Fibroblast of upper back skin (primary cell): ENCODE measurements at places on chromosomes 13 and 19.

- peak; percentile 7 for DNase-seq
These were observed 2.3 kb downstream of the ZNF714 start for GRCh38 chr19:21084343-21084742.

DNA sequence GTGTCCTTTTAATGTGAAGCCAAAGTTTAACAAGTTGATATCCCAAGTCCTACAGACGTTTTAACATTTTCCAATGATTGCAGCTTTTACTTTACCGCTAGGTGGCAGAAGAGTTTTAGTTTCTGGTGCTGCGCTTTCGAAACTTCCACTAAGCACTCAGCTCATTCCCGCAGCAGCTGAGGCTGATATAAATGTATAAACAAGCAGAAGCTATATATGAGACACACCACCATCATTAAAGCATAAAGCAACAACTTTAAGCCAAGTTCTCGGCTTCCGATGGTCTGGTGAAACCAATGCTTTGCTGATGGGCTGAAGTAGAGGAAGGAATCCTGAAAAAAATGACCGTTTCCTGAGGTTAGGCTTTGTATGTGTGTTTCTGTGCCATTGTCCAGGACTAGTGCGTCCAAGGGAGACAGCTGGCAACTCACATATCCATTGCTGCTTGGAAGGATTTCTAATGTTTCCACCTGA is 753.9 kb downstream of the OLFM4 start:
- peak; percentile 50 for DNase-seq

DNA sequence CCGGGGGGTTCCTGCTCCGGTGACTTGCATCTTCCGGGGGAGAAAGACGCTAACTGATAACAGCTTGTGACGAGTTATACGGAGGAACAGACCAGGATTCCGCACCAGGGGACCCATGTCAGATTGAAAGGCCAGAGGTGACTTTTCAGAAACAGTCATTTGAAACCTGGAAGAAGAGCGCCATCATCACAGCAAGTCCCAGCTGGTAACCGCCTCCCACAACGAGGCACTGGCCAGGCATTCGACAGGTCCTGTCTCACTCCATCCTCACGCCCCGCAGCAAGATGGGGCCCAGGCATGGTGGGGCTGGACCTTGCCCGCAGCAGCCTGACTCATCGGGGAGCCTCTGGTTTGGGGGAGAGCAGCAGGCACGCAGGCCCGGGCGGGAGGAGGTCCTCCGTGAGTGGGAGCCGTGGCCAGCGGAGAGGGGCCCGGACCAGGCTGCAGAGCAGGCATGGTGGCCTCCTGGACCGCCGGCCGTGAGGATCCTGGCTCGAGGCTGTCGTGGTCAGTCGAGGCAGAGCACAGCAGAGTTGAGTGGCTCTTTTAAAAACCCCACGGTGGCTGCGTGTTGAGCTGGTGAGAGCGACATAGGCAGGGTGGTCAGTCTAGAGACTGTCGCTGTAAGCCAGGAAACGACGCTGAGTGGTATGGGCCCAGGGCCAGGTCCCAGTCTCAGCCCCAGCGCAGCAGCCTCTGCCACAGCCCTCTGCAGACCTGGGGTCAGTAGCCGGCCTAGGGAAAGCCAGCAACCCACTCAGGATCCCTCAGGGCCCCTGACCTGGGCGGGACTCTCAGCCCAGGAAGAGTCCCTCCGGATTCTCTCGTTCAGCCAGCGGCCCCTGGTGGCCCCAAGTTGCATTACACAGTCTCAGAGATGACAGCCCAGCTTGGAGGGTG is 94.9 kb upstream of the MCF2L start:
- DNase-seq, result peak; percentile 58

DNA sequence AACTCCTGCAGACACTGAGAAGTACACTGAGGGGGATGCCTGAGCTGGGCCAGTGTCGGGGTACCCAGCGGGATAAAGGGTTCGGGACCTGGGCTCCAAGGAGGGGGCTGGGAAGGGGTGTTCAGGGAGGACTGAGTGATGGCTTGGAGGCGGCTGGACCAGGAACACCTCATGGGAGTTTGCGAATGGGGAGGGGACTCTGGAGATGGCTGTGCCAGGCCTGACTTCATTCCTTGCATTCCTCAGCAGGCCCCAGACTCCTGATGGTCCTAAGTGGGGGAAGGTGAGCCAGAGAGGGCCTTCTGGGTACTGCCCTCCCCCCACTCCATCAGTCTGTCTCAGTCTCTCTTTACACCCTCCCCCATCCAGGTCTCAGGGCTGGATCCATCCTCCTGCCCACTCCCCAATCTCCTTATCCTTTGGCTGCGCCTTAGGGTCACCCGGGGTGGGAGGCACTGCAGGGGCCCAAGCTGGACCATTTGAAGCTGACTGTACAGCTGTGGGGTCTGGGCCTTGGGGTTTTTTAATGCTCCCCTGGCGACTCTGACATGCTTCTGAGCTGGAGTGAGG is 13.8 kb downstream of the PAK4 start:
- peak; percentile 58 for DNase-seq

DNA sequence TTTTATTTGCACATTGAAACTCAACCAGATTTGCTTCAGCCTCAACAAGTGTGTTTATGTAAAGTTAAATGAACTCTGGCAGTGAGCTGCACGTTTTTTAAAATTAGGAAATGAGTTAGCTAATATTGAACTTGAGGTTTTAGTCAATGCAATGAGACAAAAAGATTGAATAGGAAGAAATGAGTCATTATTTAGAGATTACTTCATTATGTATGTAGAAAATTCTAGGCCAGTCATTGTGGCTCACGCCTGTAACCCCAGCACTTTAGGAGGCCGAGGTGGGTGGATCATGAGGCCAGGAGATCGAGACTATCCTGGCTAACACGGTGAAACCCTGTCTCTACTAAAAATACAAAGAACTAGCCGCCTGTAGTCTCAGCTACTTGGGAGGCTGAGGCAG is 22.8 kb upstream of the CD70 start:
- DNase-seq, result peak; percentile 50

- DNase-seq, result no peak
These were observed 60.3 kb downstream of the ERCC5 start for GRCh38 chr13:102905905-102906771.

DNA sequence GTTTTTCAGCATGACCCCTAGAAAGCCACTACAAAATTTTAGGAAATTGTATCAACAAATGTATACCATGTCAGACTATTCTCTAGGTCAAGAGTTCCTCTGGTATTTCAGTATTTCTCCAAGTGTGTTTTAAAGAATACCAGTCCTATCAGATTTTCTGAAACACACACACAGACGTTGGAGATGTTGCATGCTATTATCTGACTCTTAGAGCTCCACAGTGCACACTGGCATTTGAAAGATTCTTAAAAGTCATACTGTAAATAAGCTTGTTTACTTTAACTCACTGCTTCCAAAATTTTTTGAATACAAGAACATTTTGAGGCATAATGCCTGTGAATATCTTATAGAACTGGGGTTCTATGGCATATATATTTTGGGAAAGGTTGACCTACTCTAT is 33.8 kb upstream of the VWA8 start:
- DNase-seq, result no peak

GRCh38 chr19:580274-580835 is 8.0 kb downstream of the BSG start:
- no peak for DNase-seq

GRCh38 chr13:28622286-28622685 is 36.6 kb upstream of the POMP start:
- no peak for DNase-seq

- no peak for DNase-seq
These were observed 25.0 kb downstream of the CKM start for GRCh38 chr19:45297674-45298073.

DNA sequence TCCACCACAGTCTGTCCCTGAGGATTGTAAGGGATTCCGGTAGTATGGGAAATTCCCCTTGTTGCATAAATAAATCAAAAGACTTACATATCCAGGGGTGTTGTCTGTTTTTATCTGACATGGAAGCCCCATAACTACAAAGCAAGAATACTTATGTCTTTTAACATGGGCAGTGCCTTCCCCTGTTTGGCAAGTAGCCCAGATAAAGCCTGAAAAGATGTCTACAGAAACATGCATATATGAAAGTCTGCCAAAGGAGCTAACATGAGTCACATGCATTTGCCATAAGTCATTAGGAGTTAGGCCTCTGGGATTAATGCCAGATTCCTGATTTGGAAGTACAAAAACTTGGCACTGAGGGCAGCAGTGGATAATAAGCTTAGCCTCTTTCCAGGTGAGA is 62.1 kb downstream of the ZNF737 start:
- peak; percentile 9 for DNase-seq

GRCh38 chr13:28613562-28613961 is 45.4 kb upstream of the POMP start:
- no peak for DNase-seq

- DNase-seq, result peak; percentile 27
These were observed 546.6 kb downstream of the DACH1 start for GRCh38 chr13:71320452-71320851.

- peak; percentile 100 for DNase-seq
These were observed 55.4 kb downstream of the SACS start for GRCh38 chr13:23377983-23378632.

GRCh38 chr13:52399046-52399445 is 6.9 kb downstream of the THSD1 start:
- DNase-seq, result no peak

DNA sequence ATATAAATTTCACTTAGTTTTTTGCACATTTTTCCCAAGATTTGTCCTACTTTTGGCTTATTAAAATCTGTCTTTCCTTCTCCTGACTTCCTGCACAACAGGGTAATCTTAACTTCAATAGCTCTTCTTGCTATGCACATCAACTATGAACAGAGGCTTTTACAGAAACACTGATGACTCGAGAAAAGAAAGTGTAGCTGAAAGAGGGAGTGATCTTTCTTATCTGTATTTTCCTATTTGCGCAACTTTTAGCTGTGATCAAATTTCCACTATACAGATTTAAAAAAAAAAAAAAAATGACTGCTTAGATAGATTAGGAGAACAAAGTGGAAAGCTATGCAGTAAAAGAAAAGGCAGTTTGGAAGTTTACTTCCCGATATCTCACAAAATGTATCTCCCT is 406.9 kb downstream of the LIG4 start:
- no peak for DNase-seq

- no peak for DNase-seq
These were observed 2436.5 kb downstream of the PCDH9 start for GRCh38 chr13:64793592-64793991.

- no peak for DNase-seq
These were observed 32.7 kb downstream of the TIMM13 start for GRCh38 chr19:2394442-2395292.

- peak; percentile 45 for DNase-seq
These were observed 1.1 kb downstream of the NAXD start for GRCh38 chr13:110616103-110617101.

DNA sequence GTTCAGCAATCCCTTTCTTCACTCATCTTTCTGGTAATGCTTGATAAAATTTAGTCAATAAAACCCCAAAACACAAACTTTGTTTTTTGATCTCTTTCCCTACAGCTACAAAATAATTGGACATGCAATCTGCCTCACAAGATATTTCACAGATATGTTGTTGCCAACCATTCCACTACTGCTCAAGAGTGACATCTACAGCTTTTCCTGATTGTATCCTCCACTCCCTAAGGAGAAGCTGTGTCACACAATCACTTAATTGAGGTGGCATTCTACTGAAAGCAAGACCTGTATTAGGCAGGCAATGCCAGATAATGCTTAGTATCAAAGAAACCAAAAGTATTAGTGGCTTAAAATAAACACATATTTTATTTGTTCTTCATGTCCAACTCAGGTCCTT is 1646.2 kb upstream of the SPRY2 start:
- DNase-seq, result no peak

DNA sequence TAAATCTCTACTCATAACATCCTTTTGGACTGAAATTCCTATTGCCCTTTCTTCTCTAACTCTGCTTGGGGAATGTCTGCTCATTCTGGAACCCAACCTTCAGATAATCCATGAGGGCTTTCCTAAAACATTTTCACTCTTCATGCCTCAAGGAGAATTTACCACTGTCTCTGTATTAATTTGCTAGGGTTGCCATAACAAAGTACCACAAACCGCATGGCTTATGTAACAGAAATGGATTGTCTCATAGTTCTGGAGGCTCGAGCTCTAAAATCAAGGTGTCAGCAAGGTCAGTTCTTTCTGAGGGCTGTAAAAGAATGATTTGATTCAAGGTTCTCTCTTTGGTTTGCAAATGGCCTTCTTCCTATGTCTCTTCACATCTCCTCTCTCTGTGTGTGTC is 209.7 kb downstream of the LACC1 start:
- DNase-seq, result peak; percentile 4

DNA sequence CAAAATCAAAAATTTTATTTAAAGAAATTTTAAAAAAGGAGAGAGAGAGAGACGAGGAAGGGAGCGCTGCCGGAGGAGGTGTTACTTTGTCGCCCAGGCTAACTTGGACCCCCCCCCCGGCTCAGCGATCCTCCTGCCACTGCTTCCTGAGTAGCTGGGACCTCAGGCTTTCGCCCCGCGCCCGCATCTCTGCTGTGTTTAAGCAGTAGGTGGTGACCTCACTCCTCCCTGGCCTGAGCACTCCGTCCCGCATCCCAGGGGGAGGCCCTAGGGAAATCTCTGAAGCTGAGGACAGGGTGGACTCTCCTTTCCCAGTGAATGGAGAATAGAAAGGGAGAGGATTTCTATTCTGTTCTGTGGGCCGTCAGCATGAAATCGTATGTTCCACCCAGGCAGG is 485 bp upstream of the ZNF845 start:
- DNase-seq, result no peak

- DNase-seq, result no peak
These were observed 434.4 kb upstream of the TSHZ3 start for GRCh38 chr19:31783592-31783991.

DNA sequence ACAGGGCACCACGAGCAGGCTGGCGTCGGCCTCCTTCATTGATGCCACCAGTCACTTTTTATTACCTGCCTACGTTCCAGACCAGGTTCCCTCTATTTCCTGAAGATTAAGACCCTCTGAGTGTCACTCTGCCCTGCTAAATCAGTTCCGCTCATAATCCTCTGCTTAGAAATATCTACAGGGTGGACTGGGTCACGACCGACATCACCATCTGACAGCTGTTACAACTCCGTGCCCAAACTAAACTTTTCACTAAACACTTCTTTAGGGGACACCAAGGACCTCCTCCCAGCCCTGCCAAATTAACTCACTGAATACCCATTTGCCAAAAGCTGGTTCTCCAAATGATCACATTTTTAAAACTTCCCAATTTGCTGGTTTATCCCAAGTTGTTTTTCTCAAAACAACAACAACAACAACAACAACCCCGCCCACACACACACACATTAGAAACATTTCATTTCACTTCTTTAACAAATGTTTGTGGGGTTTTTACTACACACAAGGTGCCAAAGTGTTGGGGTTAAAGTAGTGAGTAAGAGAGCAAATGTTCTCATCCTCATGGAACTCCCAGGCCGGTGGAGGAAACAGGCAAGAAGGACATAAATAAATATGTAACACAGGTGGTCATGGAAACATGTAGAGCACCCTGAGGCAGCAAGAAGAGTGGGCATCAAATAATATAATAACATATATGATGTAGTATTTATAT is 72.0 kb upstream of the PEG3 start:
- no peak for DNase-seq

GRCh38 chr13:55361141-55361540 is 1779.6 kb upstream of the PRR20A start:
- no peak for DNase-seq

- DNase-seq, result no peak
These were observed 1060.0 kb upstream of the MIR17HG start for GRCh38 chr13:90287521-90287920.
